Hematopoietic multipotent progenitor cell treated with erythropoietin and hydrocortisone succinate and interleukin-3 and kit ligand, for 15 days (in vitro differentiated cells): ENCODE measurements at places on chromosomes 6 and 20.

GRCh38 chr6:21914121-21914973 lies 320.8 kb downstream of the SOX4 start:
- DNase-seq = no peak

- no peak for DNase-seq
These were observed 1.5 kb downstream of the RALY start for GRCh38 chr20:33995053-33995831.

DNA sequence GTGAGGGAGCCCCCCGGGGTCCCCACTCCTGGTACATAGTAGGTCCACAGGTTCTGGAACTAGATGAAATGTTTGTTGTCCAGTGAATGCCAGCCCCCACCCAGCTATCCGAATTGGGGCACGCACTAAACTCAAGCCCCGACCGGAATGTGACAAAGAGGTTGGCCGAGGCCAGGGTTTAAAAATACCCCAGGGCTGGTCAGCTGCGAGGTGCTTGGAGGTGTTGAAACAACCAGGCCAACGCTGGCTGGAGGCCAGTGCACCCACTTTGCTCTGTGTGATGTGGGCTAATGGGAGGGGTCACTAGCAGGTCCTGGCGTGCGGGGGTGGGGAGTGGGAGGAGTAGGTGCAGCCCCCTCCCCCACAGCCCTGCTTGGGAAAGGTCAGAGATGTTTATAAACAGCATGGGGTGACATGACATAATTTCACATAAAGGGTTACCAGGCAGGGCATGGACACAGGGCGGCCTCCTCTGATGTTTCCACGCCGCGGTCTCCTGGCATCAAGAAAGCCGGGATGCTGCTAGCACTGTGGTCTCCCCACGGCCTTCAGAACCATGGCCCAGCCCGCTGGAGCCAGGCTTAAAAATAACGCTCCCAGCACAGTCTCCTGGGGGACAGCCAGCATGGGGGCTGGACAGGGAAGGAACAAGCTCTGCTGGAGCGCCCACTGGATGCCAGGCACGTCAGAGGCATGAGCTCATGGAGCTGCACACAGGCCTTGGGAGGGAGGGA lies 111.2 kb upstream of the PTPN1 start:
- no peak for DNase-seq

- DNase-seq = no peak
These were observed 346.3 kb downstream of the BMP2 start for GRCh38 chr20:7113577-7114466.

DNA sequence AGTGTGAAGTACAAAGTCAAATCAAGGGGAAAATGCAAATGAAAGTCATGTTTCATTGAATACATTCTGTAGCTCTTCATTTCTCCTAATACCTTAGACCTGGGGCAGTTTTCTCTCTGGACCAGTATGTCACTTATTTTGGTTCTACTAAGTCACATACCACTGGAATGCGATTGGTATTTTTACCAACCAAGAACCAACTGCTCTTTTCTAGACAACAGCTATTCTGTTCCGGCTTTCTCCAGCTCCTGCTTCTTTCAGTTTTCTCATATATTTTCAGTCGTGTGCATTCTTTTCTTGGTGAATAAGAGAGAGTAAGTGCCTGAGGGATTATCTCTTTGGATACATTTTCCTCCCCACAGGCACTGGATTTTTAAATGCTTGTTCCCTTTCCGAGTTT lies 39.2 kb upstream of the SPACA1 start:
- DNase-seq = no peak

- no peak for DNase-seq
These were observed 463.1 kb downstream of the EPM2A start for GRCh38 chr6:145272246-145272645.

DNA sequence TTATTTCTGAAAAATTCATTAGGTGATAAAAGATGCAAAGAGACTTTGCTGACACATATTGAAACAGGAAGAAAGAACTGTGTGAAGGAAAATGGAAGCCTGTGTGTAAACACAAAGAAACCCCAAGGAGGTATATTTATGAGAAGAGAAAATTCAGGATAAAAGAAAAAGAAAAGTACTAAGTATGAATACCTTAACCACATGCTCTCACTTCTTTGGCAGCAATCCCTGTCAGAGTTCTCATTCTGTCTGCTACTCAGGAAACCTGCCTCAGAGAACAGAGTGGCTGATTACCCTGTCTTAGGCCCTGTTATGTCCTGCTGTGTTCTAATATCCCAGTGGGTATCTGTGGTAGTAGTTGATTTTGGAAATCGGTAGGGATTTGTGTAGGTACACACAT lies 457.9 kb downstream of the TBC1D32 start:
- no peak for DNase-seq

GRCh38 chr6:144150710-144151657 lies 667 bp downstream of the STX11 start:
- DNase-seq = peak; percentile 24

DNA sequence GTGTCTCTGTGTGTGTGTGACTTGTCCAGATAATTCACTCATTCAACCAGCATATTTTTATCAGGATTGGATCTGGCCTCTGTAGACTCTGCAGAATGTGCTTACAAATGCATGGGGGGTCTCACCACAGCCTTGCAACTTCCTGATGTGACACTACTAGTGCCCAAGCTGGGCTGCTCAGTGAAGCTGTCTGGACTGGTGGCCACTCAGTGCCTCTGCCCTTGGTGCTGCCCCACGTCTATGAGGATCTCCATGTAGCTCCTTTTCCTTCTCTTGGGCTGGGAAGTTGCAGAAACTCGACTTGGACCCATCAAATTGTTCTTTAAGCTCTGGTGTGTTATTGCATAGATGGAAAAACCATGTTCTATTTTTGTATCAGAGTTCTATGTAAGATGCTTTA lies 75.8 kb downstream of the NRN1 start:
- no peak for DNase-seq

DNA sequence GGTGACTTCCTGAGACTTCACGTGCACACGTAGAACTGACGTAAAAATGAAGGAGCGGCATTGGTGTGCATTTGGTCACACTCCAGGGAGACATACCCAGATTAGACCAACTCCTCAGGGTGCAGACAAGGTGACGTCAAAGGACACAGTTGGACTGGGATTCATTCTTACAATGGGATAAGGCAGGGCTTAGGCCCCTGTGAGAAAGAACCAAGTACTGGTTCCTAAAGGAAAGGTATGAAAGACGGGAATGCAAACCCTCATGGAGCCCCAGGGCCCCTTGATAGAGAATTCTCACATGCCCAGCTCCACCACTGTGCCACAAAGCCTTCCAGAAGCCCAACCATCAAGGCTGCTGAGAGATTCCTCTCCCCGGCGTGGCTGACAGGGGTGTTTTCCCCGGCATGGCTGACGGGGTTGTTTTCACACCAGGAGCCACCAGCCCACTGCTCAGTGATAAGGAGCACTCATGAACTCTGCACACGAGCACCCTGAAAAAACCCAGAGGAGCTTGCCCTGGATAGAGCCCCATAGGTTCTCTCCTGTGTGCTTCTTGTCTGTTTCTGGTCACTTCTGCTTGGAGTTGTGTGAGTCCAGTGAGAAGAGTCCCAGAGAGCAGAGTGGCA lies 90.1 kb downstream of the CAP2 start:
- no peak for DNase-seq

DNA sequence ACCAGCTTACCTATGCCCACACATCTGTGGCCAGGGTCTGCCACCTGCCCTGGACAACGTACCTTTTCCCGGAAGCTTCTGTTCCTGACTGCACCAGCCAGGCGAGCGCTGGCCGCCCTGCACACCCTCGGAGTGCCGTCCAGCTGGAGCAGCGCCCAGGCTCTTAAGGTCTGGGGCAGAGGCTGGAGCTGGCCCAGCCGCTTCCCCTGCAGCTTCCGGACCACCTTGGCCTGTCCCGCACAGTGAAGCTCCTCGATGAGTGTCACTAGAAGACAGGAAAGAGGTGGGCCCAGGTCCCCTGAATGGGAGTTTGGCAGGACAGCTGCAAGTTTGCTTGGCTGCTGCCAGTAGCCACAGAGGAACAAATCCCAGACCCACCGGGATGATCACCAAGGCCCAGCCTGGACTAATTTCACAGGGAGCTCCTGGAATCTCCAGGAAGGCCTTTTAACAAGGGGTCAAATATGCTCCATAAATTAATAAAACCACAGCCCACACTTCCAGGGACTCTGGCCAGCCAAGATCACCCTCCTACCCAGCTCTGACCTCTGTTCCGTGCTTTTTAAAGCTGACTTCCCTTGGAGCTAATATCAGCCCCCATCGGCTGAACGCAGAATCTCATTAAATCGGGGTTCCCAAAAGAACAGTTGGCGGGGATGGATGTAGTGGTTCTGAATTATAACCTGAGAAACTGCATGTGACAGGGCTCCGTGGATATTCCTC lies 82.3 kb downstream of the PTPN1 start:
- DNase-seq = no peak

GRCh38 chr6:111597291-111598086 lies 8.2 kb downstream of the TRAF3IP2 start:
- DNase-seq = no peak

DNA sequence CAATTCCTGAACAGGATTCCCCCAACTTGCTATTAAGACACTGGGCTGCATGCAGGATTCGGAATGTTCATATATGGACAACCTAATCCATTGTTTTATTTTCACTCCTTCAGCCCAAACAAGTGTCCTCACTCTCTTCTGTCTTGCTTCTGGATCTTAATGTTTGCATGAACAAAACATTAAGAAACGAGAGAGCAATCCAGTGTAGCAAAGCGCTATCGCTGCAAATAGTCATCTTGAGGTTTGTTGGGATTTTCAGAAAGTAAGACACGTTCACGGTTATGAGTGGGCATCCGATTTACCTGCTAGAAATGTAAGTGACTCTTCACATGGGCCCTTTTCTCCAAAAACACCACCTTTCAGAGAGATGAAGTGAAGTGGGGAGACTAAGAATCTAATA lies 156.4 kb downstream of the MBOAT1 start:
- DNase-seq = no peak

- no peak for DNase-seq
These were observed 142.1 kb downstream of the HAO1 start for GRCh38 chr20:7798176-7798575.

DNA sequence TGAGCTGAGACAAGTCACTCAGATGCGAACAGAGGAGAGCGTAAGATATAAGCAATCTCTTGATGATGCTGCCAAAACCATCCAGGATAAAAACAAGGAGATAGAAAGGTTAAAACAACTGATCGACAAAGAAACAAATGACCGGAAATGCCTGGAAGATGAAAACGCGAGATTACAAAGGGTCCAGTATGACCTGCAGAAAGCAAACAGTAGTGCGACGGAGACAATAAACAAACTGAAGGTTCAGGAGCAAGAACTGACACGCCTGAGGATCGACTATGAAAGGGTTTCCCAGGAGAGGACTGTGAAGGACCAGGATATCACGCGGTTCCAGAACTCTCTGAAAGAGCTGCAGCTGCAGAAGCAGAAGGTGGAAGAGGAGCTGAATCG lies 9.5 kb upstream of the SNRNP48 start:
- no peak for DNase-seq

DNA sequence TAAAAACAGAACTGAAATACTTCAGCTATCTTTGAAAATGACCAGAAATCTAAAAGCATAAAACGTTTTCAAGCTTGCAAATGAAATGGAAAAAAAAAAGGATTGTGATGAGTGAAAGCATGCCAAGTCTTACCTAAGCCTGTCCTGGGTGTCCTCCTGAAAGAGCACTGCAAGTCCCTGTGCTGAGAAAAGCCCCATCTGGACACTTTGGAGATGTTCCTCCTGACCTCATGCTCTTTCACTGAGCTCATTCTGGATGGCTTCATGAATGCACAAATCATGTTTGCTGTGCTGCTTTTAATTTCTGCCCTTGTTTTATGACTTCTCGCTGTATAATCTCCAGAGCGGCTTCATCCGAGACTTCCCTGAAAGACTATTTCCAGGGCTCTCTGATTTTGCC lies 136.0 kb downstream of the SOD2 start:
- DNase-seq = no peak
